Uterine smooth muscle cell (primary cell): ENCODE measurements at places on chromosomes 4 and X. TPM values are rescaled to one million over a fixed set of nuclear protein-coding genes. Genes with fewer than 3 reads are reported as not detected.

S100P gene
- not detected in 2 replicates for total RNA-seq

CXCL13 gene
- not detected in 2 replicates for total RNA-seq

AFM gene
- not detected in 2 replicates for total RNA-seq

TBC1D8B gene
- 14.6 and 19.1 TPM in 2 replicates for total RNA-seq

SSX3 gene
- total RNA-seq = not detected in 2 replicates

ZNF732 gene
- 0.12 and 0.66 TPM in 2 replicates for total RNA-seq

CT47A7 gene
- total RNA-seq = not detected in 2 replicates

ARHGAP6 gene
- 2.7 and 5.2 TPM in 2 replicates for total RNA-seq

UGT2B7 gene
- total RNA-seq = not detected in 2 replicates

LRCH2 gene
- 15.8 and 20.5 TPM in 2 replicates for total RNA-seq

NEUROG2 gene
- total RNA-seq = not detected in 2 replicates

POLN gene
- total RNA-seq = 1.4 and 2.9 TPM in 2 replicates

ASB11 gene
- not detected in 2 replicates for total RNA-seq

STBD1 gene
- 7.2 and 7.6 TPM in 2 replicates for total RNA-seq
